NCI-H187 treated with DMSO at 0.1 percent for 48 hours (cell line): ENCODE measurements at places on chromosomes 6 and 20.
A peak's percentile ranks its signal among the peaks of the same experiment; 100 is the strongest.

DNA sequence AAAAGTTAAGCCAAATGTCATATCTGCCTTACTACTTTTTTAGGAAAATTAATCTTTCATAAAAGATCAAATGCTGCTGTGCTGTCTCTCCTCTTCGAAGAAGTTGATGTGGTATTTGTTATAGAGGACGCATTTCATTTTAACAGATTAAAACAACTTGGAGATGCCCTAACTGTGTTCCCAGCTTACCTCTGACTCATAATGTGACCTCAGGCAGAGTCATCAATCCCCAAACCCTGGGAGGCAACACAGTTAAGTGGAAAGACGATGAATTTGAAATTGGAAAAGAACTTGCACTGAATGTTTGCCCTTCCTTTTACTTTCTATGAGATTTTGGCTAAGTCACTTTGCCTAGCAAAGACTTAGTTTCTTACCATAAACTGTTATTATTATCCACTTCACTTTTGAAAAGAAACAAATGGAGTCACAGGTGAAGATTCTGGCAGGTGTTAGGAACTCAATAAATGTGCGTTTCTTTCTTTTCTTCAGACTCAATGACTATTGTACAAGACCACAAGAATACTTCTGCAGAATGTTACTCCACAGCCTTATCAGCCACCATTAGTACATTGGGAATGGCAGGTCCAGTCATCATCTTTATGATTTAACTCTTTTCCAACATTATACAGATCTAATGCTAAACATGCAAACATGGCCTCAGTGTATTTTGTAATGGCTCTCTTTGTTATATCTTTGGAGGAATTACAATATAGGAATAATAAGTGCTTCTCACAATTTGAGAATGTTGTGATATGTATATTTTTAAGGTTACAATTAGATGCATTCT is 102.6 kb downstream of the COL21A1 start:
- no peak for DNase-seq

GRCh38 chr20:40341561-40341960 is 347.5 kb downstream of the MAFB start:
- no peak for DNase-seq

GRCh38 chr6:129733290-129733689 is 23.3 kb upstream of the ARHGAP18 start:
- DNase-seq, result no peak

DNA sequence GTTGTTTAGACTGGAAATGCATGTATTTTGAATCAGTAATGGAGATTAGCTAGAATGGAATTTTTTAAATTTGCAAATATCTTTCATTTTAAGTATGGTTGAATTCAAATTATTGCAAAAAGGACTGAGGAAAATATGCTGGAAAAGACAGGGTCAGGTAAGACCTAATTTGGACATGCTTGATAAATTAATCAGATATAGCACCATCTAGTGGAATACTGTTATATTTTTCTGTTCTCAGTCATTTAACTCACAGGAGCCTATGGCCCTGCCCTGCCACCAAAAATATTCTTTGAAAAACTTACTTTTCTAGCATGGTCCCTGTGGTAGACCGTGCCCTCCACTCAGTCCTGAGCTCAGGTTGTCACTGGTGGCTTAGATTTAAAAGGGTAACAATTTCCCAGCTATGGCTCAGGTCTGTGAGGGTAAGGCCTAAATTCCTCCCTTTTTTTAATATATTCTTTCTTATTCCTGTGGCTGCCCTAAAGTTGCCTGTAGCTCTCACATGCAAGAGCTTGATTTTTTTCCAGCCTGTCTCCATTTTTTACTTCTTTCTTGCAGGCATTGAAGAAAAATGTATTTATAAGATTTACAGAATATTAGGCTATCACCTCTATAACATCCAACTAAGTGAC is 25.3 kb upstream of the KIAA1586 start:
- DNase-seq, result peak; percentile 3

GRCh38 chr6:108174371-108175175 is 8.8 kb downstream of the NR2E1 start:
- DNase-seq, result no peak

DNA sequence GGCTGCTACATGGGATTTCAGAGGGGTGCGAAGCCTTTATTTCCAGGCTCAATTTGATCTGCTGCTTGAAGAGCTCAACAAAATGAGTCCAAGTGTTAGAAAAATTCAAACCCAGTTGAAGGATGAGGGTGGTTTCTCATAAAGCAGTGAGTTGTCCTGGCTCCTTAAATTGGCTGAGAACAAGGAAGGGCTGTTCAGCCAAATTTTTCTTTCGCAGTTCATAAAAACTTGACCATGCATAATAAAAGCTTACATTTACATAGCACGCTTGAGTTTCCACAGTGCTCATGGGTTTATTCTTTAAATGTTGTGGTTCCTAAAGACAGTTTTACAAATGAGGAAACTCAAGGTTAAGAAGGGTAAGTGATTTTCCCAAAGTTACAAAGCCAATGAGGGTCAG is 174.4 kb upstream of the FOXA2 start:
- no peak for DNase-seq

DNA sequence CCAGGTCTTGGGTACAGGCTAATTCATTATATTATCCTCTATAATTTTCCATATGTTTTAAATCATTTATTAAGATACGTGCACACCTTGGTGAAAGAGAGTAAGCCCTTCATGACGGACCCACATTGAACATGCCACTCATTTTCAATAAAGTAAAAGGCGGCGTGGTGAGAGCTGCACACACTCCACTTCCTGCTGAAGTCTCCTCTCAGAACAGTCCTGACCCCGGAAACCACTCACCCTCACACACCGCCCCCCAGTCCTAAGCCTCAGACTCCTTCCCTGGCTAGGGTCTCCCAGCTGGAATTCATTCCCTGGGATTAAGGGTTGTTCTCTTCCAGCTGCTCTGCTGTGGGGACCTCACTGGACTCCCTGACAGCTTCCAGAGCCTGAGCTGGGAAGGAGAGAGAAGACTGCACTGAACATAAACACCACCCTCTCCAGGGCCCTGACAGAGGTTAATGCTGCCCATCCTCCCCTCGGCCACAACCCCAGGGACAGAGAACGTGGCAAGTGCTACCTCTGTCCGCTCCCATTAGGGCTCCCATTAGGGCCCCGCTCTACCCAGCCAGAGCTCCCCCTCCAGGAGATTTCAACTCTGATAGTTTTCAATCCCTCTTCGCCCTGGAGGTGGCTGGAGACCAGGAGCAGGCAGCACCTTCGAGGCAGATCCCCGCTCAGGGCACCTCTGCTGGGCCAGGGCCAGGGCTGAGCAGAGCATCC is 24.8 kb downstream of the GRM4 start:
- DNase-seq, result no peak

- DNase-seq, result no peak
Measured at GRCh38 chr20:37773291-37773826, 79.5 kb downstream of the CTNNBL1 start.

- peak; percentile 63 for DNase-seq
Measured at GRCh38 chr6:24019830-24020229, 106.2 kb upstream of the NRSN1 start.

- no peak for DNase-seq
Measured at GRCh38 chr6:92962846-92963245, 456.5 kb downstream of the EPHA7 start.

DNA sequence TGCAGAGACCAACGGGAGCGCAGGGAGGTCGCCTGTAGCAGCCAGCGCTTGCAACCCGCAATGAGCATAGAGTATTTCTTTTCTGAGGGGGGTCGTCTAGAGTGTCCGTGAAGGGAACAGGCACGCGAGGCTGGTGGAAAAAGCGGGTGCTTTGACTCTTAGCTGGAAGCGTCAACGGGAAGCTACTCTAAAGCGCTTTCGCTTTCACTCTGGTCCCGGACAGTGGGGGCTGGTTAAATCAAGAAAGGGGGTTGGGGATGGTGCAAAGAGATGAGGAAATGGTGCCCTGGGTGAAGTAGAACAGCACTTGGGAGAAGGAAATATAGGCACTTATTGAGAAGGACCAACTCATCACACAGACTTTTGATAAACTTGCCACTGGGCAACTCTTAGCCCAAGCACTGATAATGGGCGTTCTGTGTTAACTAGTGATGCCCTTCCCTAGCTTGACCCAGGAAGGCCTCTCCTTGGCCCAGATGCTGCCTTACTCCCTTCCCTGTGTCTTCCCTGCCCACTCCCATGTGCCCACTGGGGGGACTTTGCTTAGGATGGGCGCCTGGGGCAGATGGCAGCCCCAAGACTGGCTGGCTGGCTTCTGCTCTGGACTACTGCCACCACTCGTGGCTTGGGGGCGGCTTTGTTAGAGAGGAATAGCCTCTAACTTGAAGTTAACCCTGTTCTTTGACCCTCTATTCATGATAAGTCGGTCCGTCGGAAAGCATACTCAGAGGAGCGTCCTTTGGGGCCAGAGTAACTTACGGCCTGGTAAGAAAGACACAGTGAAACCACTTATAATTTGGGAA is 585 bp downstream of the PSMB9 start:
- no peak for DNase-seq

DNA sequence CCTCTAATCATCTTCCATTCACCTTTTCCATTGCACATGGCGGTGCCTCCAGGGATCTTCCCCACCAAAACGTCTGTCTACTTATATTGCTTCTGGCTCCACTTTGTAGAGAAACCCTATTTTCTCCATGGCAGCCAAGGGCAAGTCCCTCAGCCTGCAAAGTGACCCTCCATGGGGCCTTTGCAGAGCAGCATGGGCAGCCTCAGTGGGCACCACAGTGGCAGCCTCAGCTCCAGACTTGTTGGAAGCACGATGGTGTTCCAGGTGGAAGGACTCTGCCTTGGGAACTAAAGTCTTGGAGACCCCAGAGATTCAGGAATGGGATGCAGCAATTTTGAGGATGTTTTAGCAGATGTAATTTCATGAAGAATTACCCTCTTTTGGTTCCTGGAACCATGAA is 18.5 kb upstream of the CCR6 start:
- no peak for DNase-seq

GRCh38 chr20:4550740-4551139 is 171.0 kb upstream of the PRND start:
- DNase-seq, result no peak

DNA sequence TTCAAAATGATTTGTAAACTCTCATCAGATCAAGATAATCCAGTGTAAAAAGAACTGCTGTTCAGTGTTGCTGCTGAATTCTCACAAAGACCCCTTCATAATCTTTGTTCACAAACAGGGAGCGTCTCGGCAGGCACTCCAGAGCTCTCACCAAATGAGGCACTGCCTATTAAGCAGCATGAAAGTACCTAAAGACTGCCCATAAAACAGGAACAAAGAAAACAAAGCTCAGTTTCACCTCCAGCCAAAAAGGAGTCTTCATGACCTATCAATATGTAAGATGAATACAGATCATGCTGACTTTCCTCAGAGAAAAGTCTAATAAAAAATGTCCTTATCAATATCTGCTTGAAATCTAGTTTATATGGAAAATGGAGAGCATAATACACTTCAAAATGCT is 41.8 kb downstream of the GPR63 start:
- DNase-seq, result no peak

DNA sequence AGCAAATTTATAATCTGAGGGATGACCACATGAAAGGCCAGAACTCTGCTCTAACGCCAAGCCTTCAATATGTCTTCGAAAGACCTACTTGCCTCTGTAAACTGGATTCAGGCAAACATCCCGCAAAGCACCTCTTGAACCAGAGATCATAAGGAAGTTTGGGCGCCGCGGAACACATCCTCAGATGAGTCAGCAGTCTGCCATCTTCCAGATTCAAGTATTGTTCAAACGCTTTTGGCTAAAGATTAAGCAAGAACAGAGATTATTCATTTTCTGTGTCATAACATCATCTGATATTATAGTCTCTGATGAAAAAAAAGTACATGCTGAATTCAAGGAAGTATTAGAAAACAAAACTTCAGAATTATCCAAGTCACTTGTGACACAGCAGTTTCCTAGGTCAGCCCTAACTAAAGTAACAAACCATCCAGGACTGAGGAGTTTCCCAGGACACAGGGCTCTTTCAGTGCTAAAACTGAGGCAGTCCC is 20.8 kb downstream of the TBC1D7 start:
- DNase-seq, result no peak

DNA sequence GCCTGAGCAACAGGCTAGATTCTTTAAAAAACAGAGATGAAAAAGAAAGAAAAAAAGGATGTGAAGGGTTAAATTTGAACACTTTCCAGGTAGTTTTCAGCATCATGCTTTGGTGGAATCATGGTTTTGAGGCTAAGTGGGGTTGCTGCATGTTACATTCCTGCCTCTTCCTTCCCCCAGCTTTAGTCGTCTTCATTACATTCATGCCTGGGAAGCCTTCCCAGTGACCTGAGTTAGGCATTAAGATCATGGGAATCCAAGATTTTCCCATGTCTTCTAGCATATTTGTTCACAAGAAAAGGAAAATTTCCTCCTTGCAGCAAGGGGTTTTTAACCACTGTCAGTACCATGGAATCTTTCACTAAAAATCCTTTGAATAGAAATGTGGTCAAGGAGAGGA is 12.0 kb downstream of the TPX2 start:
- no peak for DNase-seq

DNA sequence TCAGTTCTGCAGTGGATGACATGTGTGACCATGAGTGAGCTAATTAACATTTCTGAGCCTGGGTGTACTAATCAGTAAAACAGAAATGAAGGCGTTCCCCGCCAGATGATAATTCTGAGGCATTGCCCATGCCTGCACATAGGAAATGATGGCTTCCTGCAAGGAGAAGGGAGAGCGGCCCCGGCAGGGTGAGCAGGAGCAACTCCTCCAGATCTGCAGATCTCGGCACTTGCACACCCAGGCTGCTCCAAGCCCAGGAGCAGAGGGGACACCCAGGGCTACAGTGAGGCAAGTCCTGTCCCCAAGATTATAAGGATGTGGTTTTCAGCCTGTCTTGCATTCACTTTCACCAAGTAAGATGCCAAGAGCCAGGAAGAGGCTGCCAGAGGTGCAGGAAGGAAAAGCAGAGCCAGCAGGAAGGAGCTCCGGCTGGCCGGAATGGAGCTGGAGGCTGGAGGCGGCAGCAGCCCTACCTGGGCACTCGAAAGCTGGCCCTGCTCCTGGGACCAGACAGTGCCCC is 177.5 kb upstream of the CST7 start:
- no peak for DNase-seq

- DNase-seq, result no peak
Measured at GRCh38 chr20:10603971-10604864, 69.6 kb downstream of the JAG1 start.

DNA sequence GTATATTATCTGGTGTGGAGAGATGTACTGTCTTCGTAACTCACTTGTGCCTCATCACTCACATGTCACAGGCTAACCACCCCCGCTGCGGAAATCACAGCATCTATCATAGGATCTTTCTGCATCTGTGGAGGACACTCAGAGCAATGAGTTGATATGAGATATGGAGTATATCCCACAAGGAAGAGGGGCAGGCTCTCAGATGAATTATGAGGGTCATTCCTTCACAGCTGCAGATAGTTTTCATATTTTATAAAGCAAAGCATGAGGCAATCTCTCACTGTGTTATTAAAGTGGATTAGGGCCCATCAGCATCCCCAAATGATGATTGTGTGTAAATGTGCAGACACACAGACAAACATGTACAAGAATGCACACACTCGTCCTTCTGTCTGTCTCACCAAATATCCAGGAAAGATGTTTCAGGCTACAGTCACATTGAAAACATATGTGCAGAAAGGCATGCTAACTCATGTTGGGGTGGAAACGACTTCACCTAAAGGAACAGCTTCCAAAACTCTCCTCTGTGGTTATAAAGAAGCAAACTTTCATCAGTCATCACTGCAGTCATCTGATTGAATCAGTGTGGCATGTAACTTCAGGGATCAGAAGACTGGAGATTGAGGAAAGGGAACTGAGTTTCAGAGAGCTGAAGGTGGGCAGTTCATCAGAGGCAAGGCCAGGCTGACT is 164.7 kb downstream of the FOXC1 start:
- DNase-seq, result no peak
